GM10248 (cell line): ENCODE measurements at places on chromosomes 12 and 14.
A peak's percentile ranks its signal among the peaks of the same experiment; 100 is the strongest.

DNA sequence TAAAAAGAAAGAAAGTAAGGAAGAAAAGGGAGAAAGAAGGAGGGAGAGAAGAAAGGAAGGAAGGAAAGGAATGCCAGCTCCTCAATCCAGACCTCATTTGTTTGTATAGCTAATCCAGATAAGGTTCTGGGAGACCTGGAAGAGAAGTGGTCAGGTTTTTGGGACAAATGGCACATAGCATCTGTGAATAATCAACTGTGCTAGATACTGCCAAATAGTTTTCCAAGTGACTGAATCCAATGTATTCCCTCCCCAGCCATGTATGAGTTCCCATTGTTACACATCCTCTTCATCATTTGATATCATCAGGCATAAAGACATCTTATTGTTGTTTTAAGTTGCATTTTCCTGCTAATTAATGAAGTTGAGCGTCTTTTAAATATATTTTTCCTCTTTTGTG, 18.6 kb upstream of the PTGR2 start:
- DNase-seq, result no peak

- no peak for DNase-seq
Measured at GRCh38 chr12:6854036-6854435, 2.1 kb downstream of the USP5 start.

DNA sequence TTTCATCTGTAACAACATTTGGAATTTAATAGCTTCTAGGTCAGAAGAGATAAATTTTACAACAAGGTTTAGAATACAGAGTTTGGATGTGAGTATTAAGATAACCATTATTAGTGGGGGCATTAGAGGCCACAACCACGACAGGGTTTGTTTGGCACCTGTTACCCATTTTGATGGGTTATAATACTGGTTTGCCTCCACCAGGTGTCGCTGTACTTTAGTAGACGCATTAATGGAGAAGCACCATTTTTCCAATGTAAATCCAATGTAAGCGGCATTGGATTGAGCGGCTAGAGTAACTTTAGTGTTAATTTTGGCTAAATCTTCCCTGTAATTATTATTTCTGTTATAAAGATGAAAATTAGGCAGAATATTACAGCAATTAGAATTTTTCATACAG, 136.2 kb downstream of the SLCO1B3 start:
- peak; percentile 3 for DNase-seq

DNA sequence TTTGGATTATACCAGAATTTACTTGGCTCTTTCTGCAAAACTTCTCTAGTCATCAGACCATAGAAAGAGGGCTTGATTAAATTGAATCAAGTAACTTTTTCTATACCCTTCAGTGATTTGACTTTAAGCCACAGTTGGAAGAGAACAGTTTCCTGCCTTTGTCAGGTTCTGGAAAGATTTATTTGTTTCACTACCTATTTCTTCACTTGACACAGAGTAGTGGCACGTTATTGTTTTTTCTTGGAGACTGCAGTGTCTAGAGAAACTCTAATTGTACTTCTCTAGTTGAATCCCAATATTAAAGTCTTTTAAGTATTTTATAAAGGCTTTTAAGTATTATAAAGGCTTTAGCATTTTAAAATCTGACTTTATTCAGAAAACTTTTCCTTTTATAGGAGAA, 138.1 kb downstream of the TMEM117 start:
- no peak for DNase-seq

DNA sequence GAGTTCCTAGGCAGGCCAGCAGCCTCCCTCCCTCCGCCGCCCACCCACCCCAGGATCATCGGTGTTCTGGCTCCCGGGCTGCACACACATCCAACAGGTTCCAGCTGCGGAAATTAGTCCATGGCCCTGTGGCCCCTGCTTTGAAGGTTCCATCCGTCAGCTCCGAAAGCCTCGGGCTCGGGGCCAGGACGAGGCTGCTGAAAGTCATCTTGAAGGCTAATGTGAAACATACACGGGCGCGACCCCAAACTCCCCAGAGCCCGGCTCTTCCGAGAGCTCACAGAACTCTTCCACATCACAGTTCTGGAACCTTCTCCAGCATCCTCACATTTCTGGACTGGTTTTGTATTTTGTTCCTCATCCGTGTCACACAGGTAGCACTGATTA, 19.8 kb downstream of the KDM2B start:
- DNase-seq, result no peak

- no peak for DNase-seq
Measured at GRCh38 chr14:79094951-79095350, 924.8 kb downstream of the NRXN3 start.

GRCh38 chr12:58487255-58487654, 433.0 kb downstream of the LRIG3 start:
- DNase-seq, result no peak

DNA sequence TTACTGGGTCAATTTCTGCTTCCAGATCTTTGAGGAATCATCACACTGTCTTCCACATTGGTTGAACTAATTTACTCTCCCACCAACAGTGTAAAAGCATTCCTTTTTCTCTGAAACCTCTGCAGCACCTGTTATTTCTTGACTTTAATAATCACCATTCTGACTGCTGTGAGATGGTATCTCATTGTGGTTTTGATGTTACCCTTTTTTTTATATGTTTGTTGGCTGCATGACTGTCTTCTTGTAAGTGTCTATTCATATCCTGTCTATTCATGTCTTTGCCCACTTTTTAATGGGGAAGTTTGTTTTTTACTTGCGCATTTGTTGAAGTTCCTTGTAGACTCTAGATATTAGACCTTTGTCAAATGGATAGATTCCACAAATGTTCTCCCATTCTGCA, 324.9 kb downstream of the NAV3 start:
- no peak for DNase-seq

GRCh38 chr14:68726093-68726695, 66.7 kb downstream of the ZFP36L1 start:
- DNase-seq, result no peak
